ENCODE measurements at places on chromosomes 2 and 18.

DNA sequence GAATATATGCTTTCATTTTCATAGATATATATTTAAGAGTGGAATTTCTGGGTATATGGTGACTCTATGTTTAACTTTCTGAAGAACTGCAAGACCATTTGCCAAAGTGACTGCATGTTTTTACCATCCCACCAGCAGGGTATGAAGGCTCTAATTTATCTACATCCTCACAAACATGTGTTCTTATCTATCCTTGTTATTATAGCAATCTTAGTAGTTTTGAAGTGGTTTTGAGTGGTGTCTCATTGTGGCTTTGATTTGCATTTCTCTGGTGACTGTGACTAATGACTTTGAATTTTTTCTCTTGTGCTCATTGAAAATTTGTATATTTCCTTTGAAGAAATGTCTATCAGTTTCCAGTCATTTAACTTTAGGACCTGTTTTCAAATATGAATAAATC is 310.2 kb upstream of the NRP2 start:
- no peak for DNase-seq

GRCh38 chr2:109613081-109613921 is 465 bp downstream of the SEPTIN10 start:
- DNase-seq = peak; percentile 84

GRCh38 chr18:11689669-11690565 is 853 bp downstream of the GNAL start:
- peak; percentile 77 for DNase-seq

GRCh38 chr2:23926750-23927571 is at the start of gene ATAD2B:
ATAD2B (minus strand) TSS chr2:23927123; CDS start chr2:23926770, 353 bp downstream.
- peak; percentile 99 for DNase-seq

DNA sequence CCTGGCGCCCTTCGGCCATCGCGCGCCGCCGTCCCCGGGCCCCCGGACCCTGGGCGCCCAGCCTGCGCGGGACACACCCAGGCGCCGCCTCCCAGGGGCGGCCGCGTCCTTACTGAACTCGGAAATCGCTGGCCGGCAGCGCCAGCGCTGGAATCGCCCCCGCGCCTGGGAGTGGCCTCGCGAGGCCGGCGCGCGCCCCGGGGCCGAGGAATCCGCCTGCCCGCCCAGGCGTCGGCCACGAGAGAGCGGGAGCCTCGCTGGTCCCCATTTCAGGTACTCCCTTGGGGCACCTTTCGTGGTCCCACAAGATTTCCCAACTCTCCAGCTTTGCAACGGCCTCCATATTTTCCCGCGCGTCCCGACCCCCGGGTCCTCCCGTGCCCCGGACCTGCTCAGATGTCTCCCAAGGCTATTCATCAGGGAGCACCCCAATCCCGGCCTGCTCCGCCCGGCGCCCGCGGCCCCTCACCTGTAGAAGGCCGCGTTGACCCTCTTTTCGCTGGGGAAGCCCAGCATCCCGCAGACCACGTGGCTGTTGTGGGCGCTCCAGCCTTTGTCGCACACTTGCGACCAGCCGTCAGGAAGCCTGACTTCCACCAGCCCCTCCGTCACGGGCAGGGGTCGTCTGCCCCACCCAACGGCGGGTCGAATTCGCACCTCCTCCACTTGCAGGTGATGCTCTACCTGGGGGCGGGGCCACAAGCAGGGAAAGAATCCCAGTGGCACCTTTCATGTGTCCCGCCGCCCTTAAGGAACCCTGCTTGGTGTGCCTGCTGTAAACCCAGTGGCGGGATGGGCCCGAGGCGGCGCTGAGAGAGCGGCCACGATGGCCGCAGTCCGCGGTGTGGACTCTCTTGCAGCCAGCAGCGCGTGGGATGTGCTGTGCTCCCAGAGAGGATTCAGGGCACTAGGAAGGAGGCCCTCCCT is 4.6 kb downstream of the LOXL3 start:
- DNase-seq = peak; percentile 86

GRCh38 chr2:101828673-101829334 is 131.3 kb downstream of the MAP4K4 start:
- no peak for DNase-seq

Measured in retina (tissue), 1 donor.